ENCODE measurements at places on chromosomes 2 and 18.
A peak's percentile ranks its signal among the peaks of the same experiment; 100 is the strongest.

DNA sequence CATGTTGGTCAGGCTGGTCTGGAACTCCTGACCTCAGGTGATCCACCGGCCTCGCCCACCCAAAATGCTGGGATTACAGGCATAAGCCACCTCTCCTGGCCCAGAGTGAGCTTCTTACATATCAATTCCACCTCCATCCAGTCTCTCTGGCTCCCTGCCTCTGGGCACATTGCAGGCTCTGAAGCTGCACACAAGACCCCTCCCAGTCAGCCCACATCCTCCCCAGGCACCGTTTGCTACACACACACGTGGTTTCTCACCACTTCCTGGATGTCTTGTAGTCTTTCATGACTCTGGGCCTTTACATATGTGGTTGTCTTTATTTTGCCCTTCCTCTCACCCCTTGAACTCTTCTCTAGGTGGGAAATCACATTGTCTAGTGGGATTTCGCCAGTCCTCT lies 64.0 kb upstream of the CABLES1 start:
- DNase-seq: peak; percentile 33

DNA sequence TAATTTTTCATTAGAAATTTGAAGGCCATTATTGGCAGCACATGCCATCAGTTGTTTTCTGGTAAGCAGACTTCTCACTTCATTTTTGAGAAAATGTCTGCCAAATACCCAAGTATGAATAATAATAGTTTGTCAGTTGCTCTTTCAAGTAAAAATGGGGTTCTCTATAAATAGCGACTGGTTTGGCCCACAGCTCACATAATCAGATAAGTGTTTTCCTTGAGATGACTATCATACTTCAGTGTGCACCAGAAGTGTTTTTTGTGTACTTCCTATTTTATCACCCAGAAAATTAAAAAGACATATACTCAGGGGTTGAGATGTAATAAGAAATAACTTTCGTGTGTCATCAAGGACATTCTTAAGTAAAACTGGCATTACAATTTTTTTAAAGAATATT lies 147.1 kb downstream of the PHLPP1 start:
- no peak for DNase-seq

GRCh38 chr18:70291295-70291574 lies 2.4 kb downstream of the SOCS6 start:
- DNase-seq: no peak

DNA sequence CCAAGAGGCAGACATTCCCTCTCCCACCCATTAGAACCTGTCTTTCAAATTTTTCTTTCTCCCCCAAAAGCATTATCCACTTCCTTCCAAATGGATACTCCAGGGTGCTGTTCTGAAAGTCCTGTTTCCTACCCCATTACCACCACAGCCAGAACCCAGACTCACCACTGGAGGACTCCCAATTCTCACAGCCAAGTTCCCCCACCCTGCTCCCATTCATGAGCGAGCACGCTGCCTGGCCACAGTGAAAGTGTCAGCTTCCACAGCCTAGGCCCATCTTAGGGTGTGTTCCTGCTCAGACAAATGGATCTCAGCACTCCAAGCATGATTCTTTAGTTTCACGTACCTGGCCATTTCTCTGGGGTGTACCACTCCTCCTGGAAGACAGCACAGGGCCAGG lies 3.8 kb upstream of the ANKRD53 start:
- no peak for DNase-seq

DNA sequence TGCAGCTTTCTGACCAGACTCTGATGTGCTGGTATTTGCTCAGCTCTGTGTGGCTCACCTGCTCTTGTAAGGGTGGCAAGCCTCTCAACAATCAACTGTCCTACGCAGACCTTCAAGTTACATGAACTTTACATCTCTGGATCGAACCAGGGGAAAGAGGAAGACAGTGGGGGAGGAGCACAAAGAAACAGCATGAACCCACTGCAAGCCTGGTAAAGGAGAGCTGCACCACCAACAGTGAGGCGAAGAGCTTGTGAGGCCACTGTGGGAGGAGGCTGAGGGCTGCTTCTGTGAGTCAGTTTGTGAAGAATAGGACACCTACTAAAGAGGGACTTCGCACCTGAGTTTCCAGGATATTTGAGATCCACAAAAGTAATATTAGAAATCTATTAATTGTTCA lies 18.8 kb upstream of the FAM110C start:
- DNase-seq: no peak

DNA sequence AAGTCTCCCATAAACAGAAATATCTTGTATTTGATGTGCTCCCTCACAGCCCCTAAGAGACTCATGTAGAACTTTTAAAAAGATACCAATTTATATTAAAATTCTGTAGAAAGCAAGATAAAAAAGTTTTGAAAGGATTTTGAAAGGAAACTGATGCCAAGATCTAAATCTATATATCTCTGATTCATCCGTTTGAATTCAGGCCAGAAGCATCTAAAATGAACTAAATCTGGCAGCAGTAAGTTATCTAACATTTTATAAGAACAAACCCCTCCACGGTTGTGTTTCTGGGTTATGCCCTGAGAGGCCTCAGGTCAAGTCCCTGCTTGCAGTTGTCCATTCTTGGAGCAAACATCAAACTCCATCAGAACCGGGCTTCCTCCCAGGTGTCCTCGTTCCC lies 165.8 kb downstream of the FBXO15 start:
- DNase-seq: no peak

GRCh38 chr2:128562471-128563347 lies 244.0 kb upstream of the HS6ST1 start:
- DNase-seq: no peak

GRCh38 chr18:37481072-37481471 lies 84.5 kb downstream of the CELF4 start:
- no peak for DNase-seq

DNA sequence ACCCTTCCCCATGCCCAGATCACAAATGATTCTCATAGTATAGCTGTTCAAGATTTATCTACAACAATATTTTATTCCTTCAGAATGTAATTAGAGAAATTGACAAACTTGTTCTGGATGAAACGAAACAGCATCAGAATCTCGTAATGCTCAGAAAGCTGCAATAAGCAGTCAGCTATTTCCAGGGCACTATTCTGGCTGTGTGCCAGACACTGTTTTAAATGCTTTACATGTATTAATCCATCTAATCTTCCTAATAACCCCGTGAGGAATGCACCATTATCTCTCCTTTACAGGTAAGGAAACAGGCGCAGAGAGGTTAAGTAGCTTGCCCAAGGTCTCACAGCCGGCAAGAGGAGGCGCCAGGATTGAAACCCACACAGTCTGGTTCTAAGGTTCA lies 10.1 kb upstream of the LYPD6B start:
- no peak for DNase-seq

- DNase-seq: no peak
Measured at GRCh38 chr2:16958266-16958665, 292.6 kb upstream of the CYRIA start.

DNA sequence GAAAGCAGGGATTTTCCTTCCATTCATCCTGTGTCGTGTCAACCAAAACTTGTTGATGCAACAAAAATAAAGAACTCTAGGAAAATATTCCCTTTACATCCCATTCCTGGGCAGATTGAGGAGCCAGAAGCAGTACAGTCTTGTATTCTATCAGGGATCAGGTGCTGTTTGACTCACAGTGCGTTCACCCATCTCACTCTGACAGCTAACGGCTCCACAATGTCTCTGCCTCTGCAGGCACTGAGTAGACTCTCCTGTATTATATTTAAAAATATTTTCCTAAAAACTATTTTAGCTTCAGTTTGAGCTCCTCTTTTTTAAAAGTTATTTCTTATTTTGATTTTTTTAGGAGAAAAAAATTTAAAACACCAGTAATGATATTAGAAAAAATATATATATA lies 600.6 kb upstream of the SALL3 start:
- no peak for DNase-seq

GRCh38 chr18:27860701-27861107 lies 316.2 kb downstream of the CDH2 start:
- DNase-seq: no peak

DNA sequence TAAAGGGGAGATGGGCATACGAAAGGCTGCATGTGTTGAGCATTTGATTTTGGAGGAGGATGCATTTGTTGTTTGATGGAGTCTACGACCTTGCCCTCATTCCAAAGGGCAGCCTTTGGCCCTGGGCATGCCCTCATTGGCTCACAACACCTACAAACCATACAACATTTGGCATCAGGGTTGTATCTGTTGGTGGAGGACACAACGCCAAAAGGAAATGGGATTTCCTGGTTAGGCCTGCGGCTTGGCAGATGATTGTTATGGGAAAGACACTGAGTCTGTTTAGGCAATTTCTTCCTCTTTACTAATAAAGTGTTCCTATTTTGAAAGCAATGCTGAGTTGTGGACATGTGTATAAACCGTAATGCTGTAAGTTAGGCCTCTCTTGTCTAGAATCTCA lies 246.9 kb downstream of the LDLRAD4 start:
- DNase-seq: no peak

GRCh38 chr2:67289921-67290371 lies 107.2 kb upstream of the ETAA1 start:
- DNase-seq: no peak

- no peak for DNase-seq
Measured at GRCh38 chr2:64423303-64423702, 30.7 kb upstream of the LGALSL start.

DNA sequence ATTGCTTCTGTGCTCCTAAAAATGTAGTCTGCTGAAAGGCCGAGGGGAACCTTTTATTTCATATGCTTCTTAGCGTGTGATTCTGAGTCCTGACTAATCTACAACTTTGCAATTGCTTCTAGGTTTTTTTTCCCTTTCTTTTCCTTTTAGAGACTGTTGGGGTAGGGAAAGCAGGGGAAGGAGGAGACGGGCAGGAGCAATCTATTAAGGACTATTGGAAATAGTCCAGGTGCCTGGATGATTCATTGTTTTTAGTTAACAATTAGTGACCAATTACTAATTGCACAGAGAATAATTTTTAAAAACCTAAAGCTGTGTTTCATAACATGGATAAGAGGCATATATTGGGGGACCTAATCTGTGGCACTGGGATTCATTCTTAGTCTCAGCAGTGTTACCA lies 49.4 kb upstream of the STON1 start:
- no peak for DNase-seq

- no peak for DNase-seq
Measured at GRCh38 chr2:162221064-162221463, 22.2 kb downstream of the FAP start.

GRCh38 chr2:84435345-84436025 lies 23.6 kb downstream of the SUCLG1 start:
- no peak for DNase-seq

DNA sequence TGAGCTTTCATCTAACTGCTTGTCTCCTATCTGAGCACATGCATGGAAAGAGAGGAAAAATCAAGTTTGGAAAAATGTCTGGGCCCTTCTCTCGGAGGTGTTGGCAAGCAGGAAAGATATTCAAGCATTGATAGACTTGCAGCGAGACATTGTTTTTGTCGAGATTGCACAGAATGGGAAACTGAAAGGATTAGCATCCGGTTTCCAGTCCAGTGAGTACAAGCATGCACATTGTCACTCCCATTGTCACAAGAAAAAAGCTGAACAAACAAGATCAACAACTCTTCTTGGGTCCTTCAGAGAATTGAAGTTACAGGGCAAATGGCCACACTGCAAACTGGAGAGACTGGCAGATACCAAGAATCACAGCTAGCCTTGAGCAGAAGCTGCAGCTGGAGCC lies 19.6 kb upstream of the MC5R start:
- no peak for DNase-seq

- DNase-seq: no peak
Measured at GRCh38 chr2:234917211-234917975, 34.4 kb upstream of the SH3BP4 start.

DNA sequence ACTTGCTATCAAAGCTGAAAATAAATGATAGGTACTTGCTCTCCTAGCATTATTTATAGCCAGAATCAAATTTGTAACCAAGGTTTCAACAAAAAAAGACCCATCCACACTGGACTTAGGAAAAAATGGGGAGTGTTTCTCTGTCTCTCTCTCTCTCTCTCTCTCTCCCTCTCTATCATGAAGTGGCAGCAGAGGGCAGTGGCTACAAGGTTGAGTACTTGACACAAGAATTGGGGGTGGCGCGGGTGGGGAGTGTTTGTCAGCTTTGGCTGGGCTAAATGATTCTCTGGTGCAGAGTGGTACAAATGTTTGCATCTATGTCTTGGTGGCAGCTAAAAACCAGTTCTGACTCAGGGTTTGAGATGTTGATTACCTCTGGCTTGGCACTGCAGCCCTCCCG lies 85.0 kb downstream of the RBM43 start:
- no peak for DNase-seq

GRCh38 chr2:96575785-96576456 lies 39.4 kb downstream of the ARID5A start:
- DNase-seq: no peak

- DNase-seq: no peak
Measured at GRCh38 chr2:36410681-36411080, 55.1 kb downstream of the CRIM1 start.

DNA sequence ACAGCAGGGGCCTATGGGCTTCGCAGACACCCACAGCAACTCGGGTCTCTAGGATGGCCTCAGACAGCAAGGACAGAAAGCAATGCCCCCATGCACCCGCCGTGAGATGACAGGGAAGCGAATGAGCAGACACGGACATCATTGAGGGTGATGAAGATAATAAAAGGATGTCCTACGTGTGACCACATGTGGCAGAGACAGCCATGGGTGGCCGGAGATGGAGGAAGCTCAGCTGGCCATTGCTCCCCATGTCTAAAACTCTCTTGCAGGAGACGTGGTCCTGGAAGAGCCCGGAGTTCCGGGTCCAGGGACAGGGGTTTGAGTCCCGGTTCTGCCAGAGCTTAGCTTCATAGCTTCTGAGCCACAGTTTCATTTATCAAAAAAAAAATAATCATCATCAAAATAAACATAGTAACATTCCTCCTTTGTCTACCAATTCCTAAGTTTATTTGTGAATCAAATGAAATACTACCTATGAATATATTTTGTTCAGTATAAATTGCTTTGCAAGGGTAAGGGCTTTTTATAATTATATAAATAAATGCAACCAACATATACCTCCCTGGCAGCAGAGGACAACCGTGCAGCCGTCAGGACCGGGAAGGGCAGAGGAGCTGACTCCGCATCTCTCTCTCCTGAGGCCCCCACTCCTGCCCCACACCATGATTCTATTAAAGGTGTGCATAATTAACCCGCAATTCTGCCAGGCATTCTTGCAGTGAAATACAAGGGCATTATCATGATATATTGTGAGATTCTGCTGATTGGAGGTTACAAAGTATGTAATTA lies 401.4 kb upstream of the MYT1L start:
- no peak for DNase-seq

DNA sequence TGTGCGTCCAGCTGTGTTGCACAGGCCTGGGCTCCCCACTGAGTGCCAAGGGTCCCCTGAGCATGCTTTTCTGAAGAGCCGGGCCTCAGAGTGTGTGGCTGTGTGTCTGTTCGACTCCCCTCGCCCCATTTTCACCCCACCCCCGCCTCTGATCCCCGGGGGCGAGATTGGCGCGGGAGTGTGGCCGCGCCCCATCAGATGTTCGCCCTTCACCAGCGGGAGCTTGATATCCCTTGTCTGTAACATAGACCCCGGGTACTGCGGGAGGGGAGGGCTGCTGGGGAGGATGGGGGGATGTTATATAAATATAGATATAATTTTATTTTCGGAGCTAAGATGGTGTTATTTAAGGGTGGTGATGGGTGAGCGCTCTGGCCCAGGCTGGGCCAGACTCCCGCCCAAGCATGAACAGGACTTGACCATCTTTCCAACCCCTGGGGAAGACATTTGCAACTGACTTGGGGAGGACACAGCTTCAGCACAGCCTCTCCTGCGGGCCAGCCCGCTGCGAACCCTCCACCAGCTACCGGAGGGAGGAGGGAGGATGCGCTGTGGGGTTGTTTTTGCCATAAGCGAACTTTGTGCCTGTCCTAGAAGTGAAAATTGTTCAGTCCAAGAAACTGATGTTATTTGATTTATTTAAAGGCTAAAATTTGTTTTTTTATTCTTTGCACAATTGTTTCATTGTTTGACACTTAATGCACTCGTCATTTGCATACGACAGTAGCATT lies 1.5 kb downstream of the RHOB start:
- no peak for DNase-seq
